ENCODE measurements at places on chromosomes 13 and 19.

GRCh38 chr19:5489551-5489950 lies 34.3 kb downstream of the ZNRF4 start:
- no peak for DNase-seq

DNA sequence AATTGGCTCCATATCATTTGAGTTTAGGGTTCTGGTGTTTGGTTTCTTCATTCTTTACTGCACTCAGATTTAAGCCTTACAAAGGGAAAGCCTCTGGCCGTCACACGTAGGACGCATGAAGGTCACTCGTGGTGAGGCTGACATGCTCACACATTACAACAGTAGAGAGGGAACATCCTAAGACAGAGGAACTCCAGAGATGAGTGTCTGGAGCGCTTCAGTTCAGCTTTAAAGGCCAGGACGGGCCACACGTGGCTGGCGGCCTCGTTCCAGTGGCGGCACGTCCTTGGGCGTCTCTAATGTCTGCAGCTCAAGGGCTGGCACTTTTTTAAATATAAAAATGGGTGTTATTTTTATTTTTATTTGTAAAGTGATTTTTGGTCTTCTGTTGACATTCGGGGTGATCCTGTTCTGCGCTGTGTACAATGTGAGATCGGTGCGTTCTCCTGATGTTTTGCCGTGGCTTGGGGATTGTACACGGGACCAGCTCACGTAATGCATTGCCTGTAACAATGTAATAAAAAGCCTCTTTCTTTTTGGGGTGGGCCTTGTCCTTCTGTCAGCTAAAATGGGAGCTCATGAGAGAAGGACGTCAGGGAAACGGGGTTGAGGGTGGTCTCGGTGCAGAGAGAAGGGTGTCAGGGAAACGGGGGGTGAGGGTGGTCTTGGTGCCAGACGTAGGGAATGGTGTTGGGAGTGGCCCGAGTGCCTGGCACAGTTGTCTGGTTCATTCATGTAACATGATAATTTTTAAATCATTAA lies 26.0 kb downstream of the LAMP1 start:
- DNase-seq, result no peak

GRCh38 chr19:10921199-10921909 lies 7.1 kb downstream of the YIPF2 start:
- no peak for DNase-seq

- DNase-seq, result no peak
These were observed 23.0 kb upstream of the PSG2 start for GRCh38 chr19:43105496-43105895.

DNA sequence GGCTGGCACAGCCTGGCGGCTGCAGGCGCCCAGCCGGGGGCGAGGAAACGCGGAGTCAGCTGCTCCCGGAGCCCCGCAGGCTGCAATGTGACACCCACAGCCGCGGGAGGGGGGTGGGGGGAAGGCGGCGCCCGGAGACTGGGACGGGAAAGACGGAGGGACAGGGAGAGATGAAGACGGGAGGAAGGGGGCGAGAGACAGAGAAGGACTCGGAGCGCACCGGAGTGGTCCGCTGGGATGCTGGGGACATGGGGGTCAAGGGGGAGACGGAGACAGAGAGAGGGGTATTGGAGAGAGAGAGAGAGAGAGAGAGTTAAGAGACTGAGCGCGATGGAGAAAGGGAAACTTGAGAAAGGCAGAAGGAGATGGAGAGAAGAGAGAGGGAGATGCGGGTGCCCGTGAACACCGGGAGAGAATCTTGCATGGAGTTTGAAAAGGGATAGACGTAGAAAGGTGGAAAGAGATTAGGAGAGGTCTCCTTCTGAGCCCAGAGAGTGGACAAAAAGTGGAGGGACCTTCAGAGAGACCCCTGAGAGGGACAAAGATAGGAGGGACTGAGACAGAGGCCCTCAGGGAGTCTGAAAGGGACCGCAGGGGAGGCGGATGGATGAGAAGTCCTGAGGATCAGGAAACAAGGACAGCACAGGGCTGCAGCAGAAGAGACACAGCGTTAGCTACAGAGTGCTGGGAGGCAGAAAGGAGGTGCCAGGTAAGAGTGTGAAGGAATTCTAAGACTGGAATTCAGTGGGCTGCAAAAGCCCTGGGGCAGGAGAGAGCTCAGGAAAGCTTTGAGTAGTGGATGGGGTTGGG lies 1.0 kb downstream of the SCN1B start:
- no peak for DNase-seq

DNA sequence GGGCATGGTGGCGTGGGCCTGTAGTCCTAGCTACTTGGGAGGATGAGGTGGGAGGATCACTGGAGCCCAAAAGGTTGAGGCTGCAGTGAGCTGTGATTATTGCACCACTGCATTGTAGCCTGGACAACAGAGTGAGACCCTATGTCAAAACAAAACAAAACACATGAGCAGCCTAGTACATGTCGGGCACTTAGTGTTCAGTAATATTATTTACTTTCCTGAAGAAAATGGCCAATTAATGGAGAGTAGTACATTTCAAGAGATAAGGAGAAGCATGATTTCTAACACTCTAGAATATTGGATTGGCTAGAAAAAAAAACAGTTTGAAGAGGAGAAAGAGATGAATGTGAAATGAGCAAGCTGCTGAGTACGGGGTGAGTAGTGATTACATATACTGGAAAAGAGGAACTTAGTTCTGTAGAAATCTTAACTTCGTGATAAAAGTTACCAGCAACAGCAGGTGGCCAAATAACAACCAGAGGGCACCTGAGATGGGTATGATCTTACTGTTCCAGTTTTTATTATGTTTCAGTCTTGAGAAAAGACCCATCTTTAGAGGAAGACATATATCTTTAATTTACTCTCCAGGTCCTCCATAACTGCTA lies 36.2 kb downstream of the SPATA13 start:
- peak; percentile 57 for DNase-seq

GRCh38 chr13:36088463-36088862 lies 42.7 kb downstream of the DCLK1 start:
- no peak for DNase-seq

Data from MV-4-11 (cell line).